Panc1 (cell line): ENCODE measurements at places on chromosomes 7 and 10.
A peak's percentile ranks its signal among the peaks of the same experiment; 100 is the strongest.

DNA sequence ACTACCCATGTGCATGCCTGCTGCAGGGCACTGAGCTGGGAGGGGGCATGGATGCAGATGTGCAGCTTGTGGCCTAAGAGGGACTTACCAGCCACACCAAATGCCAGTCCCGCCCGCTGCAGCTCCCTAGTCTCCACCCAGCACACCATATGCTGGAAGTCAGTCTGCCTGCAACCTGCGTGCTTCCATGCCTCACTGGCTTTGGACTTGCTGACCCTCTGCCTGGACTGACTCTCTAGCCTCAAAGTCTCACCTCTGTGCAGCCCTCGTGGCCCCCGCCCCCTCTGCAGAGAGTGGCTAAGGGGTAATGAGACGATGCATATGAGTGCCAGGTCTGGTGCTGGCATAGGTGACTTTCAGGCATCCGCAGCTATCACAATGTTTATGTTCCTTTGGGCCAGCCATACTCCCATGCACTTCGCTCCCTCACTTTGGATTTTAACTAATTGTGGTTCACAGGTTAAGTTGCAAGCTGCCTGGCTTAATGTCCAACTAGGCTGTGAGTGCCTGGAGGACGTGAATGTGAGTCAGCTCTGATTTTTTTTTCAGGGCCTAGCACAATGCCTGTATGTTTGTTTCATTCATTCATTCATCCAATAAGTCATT lies 21.7 kb downstream of the TRIM8 start:
- no peak for DNase-seq

DNA sequence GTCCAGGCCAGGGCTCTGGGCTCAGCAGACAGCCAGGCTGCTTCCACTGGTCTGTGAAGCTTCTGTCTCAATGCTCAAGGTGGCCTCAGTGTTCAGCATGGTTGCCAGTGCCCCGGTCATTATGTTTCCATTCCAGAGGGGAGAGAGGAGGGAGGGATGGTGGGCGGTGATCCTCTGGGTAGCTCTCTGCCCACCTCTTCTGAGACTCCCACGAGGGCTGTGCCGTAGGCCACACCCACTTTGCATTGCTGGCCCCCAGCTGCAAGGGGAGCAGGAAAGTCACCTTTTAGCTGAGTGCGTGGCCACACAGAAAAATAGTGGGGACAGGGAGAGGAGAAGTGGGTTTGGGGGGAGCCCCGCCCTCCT lies 42.5 kb downstream of the FOXK1 start:
- DNase-seq, result no peak

DNA sequence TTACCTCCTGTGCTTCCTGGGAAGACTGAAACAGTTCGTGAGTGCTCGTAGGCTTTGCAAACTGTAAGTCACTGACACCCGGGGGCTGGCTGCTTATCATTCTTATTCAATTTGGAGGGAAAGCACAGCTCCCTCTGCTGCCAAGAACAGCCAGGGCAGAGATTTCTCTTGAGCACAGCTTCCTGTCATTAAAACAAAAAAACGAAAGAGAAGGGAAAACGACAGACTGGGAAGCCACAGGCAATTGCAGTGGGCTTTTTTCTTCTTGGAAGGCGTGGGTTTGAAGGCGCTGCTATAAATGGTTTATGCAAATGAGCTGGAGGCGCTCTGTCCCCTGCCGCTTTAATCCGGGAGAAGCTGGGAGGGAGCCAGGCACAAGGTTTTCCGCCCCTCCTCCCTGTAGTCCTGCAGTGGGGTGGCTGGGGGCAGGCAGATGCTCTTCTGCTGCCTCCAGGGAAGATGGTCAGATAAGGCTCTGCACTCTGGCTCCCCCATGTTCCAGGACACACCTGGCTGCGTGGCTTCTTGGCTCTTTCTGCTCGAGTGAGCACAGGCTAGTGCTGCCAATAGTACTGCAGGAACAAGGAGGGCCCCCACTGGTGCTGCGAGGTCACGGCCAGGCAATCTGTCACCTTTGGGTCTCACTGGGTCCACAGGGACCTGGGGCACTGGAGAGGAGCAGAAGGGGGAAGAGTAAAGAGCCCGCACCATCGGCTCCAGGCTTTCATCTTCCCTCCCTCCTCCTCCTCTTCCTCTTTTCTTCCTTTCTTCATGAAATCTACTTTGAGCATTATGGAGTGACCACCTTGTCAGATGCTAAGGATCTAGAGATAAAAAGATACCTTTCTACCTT lies 49.5 kb downstream of the NEURL1 start:
- DNase-seq, result no peak

- no peak for DNase-seq
Measured at GRCh38 chr7:10122551-10123100, 851.0 kb upstream of the PHF14 start.

DNA sequence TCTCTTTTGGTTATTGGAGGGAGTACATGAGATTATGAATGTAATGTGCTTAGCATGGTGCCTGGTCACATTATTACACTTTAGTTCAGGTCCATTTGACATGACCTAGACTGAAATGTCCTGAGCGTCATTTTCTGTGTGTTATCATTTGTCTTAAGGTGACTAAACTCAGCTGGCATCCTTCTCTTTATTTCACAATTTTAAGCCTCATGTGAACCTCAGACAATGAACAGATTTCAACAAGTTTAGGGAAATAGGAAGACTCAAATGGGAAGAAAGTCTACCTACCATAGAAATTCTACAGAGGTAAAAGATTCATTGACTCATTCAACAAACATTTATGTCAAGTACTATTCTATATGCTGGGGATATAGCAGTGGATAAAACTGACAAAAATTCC lies 70.2 kb upstream of the EXOC6 start:
- DNase-seq, result no peak

- DNase-seq, result no peak
Measured at GRCh38 chr7:152870106-152870693, 110.6 kb downstream of the ACTR3B start.

DNA sequence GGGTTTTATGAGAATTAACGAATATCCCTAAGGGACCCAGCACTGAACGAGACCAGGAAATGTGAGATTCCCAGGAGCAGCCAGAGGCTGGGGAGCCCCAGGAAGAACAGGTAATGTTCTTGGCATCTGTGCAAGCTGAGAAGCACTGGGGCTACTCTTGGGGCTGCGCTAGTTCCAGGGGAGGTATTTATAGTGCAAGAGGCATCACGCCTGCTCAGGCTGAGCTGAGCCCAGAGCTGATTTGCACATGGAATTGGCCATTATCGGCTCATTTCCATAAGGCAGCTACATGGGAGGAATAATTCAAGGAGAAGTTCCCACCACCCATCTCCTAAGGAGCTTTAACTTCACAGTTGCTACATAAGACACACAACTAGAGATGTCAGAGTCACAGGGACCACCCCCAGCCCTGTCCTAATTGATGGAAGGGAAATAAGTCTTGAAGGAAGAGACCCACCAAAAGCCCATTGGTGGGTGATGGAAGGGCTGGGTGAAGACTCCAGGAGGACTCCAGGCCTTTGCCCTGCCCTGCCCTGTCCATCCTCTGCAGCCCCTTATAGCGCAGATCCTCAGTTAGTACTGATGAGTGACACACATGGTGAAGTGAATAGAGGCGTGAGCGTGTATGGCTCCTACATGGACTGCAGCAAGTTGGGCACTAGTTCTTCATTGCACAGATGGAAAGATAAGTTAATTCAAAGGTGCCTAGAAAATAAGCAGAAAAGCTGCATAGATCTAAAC lies 178.9 kb downstream of the GRID1 start:
- no peak for DNase-seq

DNA sequence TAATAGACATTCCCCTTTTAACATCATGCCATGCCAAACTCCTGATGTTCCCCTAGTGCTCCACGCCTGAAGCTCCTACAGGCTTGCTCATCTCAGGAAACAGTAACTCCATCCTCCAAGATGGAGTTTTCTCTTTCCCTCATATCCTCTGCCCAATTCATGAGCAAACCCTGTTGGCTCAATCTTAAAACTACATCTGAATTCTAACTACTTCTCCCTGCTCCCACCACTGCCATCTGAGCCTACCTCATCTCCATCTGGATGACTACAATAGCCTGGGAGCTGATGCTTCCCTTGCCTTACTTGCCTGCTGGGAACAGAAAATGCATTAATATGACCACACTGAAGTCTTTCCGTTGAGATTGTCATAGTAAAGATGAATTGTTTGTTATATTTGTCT lies 271.7 kb upstream of the MKLN1 start:
- no peak for DNase-seq

- DNase-seq, result peak; percentile 24
Measured at GRCh38 chr10:60883187-60883586, 60.8 kb downstream of the RHOBTB1 start.

DNA sequence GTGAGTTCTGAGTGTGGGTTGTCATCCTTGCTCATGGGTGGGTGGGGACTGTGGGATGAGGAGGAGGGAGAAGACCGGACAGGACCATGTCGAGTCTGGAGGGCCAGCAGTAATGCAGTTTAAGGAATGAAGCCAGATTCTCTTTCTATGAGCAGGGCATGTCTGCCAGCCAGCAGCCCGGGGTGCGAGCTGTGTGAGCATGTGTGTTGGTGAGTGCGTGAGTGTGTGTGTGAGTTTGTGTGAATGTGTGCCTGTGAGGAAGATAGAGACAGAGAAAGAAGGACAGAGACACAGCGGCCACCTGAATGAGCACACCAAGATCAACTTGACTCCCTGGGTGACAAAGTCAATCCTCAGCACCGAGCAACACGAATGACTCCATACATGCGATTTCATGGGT lies 52.3 kb downstream of the ADARB2 start:
- no peak for DNase-seq

DNA sequence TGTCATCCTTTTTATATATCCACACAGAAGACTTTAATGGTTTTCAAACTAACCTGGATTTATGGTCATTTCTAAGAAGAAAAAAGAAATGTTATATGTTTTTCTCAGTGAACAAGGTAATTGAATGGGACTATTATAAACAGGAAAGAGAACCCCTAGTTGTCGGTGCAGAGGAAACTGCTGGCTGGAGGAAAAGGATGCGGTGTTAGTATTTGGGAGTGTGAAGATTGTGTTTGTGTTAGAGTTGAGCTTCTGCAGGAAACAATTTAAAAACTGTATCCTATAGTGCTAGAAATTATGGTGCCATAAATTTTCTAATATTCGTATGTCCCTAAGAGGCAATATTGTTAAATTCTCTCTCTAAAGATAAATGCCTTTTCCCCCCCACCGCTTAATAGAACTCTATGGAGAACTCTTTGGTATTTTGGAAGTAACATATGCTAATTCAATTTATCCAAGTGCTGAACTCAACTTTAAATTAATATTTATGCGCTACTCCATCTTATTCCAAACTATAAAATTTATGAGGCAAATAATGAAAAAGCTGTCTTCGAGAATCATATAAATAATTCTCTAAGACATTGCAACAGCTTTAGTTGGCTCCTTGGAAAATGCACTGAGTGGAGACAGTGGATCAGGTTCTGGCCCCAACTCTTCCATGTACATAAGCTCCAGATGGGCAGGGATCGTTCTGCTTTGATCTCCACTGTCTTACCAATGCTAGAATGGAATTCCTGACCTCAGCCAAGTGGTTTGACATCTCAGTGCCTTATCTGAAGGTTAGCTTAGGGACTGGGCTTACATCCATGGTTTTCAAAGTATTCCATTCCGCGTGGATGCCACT lies 5.6 kb downstream of the BZW2 start:
- DNase-seq, result no peak

DNA sequence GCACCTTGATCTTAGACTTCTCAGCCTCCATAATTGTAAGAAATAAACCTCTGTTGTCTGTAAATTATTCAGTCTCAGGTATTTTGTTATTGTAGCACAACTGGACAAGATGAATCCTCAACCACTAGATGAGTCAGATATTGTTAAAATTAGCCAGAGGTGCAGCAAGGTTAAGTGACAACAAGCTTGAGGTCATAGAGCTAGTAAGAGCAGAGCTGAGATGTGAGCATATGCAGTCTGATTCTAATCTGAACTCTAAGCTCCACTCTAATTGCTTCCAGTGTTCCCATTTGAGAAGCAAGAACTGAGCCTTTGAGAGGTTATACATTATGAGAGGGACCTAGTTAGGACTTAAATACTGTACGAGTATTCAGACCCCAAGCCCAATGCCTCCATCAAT lies 93.1 kb downstream of the FZD1 start:
- no peak for DNase-seq

DNA sequence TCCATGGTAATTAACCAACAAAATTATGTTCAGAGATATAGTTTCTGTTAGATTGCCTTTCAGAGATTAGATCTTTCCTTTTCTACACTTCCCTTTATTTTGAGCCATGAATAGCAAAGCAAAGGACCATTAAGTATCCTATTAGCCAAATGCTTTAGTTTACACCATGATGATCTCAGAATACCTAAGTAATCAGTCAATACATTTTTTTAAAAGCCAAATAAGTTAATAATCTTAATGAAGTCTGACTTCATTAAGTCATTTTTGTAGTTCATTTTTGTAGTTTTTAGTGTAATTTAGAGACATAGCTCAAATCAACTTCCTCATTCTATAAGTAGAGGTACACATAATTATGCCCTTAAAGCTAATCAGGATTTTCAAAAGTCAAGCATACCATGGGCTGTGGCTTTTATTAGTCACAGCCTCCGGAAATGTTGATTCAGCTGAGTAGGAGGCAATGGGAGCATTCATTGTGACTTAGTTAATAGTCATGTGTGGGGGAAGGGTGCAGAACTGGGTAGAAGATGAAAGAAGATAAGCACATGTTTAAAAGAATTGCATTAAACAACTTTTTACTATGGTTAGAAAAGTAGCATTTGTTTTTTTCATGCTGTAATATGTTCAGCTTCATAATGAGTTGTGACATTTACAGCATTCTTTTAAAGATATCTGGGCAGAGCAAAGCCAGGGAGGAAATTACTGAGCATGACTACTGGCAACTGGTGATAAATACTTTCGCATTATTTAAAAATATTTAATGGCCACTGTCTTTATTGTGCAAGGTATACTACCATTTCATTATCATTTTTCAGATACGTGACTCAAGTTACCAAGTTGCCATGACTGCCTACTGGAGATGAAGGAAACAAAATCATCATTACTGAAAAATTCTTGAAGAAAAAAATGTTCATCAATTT lies 57.3 kb upstream of the CCDC71L start:
- peak; percentile 86 for DNase-seq

DNA sequence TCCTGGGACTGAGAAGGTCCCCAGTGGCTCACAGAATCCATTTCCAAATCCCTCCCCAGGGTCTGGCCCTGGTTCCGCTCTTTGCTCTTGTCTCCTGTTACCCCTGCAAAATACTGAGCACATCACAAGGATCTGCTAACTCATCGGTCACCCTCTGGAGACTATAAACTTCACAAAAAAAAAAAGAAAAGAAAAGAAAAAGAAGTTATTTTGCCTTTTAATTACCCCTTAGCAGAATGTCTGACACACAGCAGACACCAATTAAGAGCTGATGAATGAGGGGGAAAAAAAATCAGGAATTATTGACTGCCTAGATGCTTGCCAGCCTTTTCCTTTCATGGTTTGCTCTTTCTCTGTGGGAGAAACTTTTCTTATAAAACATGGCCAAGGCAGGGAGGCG lies 578.7 kb downstream of the GRID1 start:
- no peak for DNase-seq

DNA sequence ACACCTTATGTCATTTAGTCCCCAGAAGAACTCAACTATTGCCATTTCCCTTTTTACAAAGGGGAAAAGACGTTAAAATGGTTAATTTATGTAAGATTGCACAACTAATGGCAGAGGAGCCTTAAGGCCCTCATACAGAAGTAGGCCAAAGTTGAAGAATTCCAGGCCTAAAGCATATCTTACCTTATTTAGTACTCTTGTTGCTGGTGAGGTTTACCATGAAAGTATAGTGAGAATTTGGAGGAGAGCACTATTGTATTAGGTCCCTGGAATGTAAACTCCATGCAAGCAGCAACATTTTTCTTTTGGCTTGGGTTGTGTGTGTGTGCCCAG lies 731 bp upstream of the CRPPA start:
- DNase-seq, result no peak

- no peak for DNase-seq
Measured at GRCh38 chr7:7829667-7830066, 111.3 kb upstream of the RPA3 start.

- no peak for DNase-seq
Measured at GRCh38 chr7:67854221-67855178, 857.9 kb downstream of the TYW1 start.
